SK-N-SH treated with all-trans-retinoic acid at 6 μM for 48 hours (cell line): ENCODE measurements at places on chromosomes 7 and 10.

DNA sequence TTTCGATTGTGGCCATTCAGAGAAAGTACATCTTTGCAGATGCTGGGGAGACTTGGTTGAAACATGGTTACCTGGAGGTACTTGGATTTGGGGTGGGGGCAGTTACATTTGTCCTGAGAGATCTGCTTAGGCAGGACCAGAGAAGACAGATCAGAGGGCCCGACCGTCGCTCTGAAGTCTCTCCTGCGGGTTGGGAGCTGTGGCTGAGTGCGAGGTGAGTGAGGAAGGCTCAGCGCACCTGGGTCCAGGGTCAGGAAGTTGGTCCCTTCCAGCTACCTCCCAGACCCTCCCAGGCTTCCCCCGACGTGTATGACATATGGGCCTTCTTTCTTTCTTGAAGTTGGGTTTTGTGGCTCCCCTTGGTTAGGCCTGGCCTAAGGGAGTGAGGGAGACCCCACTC, 56.3 kb downstream of the LHPP start:
- ATAC-seq = no peak

GRCh38 chr10:119233123-119233820, 25.9 kb downstream of the GRK5 start:
- ATAC-seq = no peak

DNA sequence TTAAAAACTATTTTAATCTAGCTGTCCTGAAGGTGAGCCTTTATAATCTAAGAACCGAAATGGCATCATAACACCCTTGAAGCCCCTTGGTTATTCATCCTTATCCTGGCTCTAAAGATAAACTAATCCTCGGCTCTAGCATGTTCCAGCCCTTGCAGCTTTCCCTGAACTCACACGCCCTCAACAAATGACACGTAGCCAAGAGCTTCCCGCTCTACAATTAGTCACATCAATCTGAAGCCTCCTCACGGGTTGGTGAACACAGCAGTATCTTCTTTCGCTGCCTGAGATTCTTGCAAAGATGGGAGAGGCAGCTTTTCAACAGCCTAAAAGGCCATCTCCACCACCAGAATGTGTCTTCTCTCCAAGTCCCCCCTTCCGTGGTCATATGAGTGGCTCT, 4.1 kb downstream of the FRMD4A start:
- ATAC-seq = no peak

DNA sequence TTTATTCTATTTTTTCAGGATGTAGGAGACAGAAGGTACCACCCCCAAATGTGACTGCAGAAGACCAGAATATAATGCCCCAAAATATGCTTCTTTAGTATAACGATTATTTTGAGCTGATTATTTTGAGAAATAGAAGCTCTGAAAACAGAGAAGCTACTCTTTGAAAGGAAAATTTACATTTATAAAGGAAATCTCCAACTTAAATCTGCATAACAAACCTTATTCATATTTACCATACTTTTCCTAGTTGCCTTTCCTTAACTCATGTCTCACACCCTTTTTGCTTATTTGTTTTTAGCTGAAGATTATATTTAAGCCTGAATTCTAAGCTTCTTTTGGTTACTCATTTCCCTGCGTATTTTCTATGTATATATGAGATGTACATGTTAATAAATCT, 127.1 kb upstream of the THSD7A start:
- ATAC-seq = no peak

DNA sequence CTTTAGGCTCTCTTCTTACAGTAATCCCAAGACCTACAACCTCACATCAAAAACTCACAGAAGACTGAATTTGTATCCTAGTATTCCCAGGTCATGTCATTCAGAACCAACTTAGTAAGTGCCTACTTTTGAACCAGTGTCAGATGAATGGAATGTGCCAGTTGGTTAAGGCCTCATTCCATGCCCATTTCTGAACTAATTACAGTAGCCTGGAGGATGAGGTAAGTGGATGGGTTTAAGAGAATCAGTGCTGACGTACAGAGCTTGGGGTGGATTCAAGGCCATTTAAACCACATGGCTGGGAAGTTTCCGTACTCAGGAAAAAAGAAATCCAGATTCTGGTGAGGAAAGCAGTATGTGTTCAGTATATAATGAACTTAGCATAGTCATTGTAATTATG, 21.9 kb upstream of the FOXP2 start:
- no peak for ATAC-seq

DNA sequence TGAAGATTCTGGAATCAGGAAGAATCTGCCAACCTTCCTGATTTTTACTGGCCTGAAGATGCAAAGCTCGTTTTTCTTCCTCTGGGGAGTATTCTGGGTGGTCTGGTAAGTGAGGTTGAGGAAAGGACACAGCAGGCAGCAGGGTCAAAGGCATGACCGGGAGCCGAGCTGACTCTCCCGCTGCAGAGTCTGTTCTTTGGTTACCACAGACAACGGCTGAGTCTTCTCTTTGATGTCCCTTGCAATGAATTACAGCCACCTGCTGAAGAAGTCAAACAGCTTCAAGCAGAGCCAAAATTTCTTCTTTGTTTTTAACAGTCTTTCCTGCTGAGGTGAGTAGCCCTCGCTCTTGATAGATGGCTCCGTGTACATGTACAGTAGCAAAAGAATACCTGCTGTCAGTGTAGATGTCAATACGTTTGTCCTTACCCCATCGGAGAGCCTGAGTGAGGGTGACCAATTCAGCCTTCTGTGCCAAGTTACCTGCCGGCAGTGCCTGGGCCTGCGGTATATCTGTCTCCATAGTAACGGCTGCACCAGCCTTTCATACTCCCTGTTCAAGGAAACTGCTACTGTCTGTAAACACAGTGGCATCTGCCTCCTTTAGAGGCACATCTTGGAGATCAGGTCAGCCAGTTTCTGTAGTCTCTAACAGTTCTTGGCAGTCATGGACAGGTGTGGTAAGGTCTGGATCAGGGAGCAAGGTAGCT, 76.4 kb downstream of the PRR15 start:
- no peak for ATAC-seq
